ENCODE measurements at places on chromosomes 5 and 9.

- DNase-seq: no peak
These were observed 21.2 kb upstream of the MLANA start for GRCh38 chr9:5869315-5870019.

- no peak for DNase-seq
These were observed 163.1 kb upstream of the TLE4 start for GRCh38 chr9:79408617-79409016.

GRCh38 chr5:103259705-103260355, 1.3 kb downstream of the MACIR start:
- DNase-seq: no peak

- DNase-seq: no peak
These were observed 687.3 kb upstream of the ST8SIA4 start for GRCh38 chr5:101590384-101590783.

DNA sequence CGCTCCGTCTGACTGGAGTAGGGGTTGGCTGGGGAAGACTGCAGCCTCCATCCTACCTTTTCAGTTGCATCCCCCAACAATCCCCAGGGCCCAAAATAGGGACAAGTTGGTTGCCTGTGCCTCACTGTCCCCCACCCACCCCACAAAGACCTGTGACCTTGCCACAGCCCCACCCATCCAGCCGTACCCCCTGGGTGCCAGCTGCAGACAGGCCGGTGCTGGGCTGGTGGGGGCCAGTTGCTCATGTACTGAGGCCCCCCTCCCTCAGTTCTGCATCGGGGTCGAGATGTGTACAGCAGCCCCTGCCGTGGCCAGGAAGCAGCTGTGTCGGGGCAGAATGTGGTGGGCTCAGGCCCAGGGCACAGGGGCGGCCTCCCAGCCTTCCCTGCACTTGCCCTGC, 374 bp downstream of the LCNL1 start:
- no peak for DNase-seq

DNA sequence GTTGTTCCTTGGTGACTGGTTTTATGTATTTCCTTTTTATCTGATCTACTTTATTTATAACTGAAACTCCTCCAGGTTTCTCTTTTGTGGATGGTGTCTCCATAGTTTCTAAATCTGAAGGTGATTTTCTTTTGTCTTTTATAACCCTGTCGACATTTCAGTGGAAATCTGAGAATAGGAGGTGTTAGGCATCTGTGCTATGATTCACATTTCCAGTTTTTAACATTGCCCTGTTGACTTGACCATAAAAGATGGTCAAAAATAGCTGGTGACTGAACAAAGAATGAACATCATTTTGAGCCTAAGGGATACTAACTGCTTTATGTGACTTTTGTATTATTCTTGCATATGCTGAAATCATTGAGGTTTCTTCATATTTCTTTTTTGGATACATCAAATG, 190.5 kb downstream of the PCSK1 start:
- no peak for DNase-seq

DNA sequence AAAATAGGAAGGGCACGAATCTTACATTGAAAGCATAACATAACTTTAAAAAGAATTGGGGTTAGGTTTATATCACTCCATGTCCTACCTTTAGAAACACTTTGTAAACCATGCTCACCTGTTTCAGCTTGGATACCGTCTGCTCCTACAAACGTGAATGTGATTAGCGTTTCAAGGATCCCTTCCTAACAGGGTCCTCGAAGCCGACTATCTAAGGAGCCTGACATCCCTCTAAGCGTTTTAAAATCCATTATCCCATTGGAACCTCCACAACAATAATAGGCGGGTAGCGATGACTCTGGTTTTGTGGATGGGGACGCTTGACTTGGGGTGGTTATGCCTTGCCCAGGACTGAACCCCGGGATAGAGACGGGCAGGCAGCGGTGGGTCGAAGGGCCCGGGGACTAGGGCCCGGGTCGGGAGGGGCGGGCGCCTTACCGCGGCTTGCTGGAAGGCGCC, 937 bp downstream of the SVEP1 start:
- no peak for DNase-seq

DNA sequence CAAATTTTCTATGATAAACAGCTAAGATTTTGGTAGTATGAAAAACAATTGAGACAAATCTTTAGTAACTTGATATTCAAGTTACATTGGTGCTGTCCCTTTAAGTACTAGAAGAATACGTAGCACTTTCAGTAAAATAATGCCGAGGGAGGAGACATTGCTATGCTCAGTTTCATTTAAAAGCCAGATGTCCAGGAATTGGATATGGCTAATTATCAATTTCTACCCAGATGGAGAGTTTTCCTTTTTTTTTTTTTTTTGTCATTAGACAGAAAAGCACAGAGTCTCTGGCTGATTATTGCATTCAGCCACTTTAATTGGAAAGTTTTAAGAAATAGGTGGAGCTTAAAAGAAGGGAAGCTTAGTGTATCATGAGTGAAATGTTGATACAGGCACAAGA, 40.4 kb upstream of the APC start:
- DNase-seq: no peak

DNA sequence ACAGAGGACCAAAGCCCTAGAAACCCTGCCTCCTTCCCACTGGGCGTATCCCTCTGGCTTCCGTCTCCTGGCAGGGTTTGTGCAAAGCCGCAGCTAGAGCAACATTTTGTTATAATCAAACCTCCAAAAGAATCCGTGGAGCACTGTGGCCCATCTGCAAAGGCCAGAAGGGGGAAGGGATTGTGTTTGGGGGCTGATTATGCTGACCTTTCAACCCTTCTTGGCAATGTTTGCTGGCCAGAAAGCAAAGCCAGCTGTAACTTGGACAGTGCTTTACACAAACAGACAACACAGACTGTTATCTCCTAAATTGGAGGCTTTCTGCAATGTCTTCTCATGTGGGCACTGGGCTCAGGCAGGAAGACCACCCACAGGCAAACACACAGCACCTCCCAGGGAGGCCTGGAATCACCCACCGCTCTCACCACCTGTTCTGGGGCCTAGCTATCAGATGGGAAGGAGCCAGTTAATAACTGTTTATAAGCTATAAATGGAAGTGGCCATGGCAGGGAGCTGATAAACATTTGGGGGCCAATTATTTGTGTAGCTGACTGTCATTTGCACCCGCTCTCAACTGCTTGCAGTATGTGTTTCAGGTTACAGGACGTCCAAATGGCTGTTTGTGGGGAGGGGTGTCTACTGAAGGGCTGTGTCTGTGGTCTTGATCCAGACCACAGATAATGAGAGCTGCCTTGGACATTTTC, 121.6 kb upstream of the ERCC6L2 start:
- no peak for DNase-seq
